ENCODE measurements at places on chromosomes 6 and 20.

GRCh38 chr6:122722746-122723145 lies 56.8 kb upstream of the FABP7 start:
- DNase-seq: no peak

GRCh38 chr6:66735106-66735890 lies 1028.3 kb upstream of the EYS start:
- DNase-seq: no peak

DNA sequence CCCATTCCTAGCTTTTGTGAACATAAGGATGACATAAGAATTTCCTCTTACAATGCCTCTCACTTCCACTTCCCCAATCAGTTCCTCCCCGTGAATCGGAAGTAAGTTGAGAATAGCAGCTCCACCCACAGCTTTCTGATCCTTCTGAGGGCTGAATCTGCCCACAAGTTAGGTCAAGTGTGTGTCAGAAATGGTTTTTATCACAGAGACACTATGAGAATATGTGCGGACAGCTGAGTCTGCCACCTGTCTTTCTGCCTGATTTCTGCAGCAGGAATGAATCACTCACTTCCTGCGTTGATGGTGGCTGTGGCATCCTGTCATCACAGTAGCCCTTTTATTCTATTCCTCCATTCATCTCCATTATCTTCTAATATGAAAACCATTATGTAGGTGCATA lies 70.2 kb downstream of the RIN2 start:
- peak; percentile 68 for DNase-seq

DNA sequence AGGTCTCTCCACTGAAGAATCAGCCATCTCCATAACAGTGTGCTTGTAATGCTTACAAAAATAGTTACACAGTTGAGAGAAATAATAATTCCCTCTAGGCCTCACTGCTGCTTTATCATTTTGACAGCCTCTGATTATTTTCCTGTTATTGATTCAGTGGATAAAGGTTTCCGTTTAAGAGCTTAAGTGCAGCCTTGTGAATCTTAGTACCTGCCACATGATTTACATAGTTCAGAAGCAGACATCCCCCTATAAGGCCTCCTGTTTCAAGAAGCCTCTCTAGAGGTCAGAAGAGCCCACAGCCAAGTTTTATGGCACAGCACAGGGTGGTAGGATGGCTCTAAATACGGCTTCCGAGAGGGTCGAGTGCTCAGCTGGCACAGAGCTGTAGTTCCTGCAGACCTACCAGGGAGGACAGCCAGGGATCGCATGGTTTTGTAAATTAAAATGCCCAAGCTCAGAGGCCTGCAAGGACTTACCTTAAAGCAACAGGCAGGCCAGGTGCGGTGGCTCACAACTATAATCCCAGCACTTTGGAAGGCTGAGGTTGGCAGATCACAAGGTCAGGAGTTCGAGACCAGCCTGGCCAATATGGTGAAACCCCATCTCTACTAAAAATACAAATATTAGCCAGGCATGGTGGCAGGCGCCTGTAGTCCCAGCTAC lies 17.6 kb upstream of the PYGB start:
- no peak for DNase-seq

DNA sequence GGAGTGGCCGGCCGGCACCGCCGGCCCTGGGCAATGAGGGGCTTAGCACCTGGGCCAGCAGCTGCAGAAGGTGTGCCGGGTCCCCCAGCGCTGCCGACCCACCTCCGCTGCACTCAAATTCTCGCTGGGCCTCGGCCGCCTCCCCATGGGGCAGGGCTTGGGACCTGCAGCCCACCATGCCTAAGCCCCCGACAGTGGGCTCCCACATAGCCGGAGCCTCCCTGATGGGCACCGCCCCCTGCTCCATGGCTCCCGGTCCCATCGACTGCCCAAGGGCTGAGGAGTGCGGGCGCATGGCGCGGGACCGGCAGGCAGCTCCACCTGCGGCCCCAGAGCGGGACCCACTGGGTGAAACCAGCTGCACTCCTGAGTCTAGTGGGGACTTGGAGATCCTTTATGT lies 13.8 kb downstream of the SPINT4 start:
- DNase-seq: no peak

DNA sequence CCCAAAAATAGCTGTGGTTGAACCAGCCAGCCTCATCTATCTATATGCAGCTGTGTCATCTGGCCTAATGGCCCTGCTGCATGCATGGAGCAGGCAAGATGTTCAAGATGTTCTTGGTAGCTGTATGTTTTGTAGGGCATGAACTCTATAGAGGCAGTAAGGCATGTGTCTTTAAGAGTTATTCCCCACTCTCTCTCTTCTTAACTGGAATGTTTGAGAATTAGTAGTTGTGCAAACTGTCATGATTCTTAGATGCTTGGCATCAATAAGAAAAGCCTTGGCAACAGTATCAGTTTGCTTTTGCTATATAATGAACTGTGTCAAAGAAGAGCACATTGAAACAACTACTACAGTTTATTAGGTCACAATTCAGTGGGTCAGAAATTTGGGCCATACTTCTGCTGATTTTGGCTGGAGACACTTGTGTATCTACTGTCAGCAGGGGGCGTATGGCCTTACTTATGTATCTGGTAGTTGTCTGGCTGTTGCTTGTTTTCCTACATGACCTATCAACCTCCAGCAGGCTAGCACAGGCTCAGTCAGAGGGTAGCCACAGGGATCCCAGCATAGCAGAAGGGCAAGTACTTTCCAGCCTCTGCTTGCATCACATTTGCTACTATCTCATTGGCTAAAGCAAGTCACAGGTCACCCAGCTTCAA lies 56.1 kb upstream of the LAMP5 start:
- no peak for DNase-seq

DNA sequence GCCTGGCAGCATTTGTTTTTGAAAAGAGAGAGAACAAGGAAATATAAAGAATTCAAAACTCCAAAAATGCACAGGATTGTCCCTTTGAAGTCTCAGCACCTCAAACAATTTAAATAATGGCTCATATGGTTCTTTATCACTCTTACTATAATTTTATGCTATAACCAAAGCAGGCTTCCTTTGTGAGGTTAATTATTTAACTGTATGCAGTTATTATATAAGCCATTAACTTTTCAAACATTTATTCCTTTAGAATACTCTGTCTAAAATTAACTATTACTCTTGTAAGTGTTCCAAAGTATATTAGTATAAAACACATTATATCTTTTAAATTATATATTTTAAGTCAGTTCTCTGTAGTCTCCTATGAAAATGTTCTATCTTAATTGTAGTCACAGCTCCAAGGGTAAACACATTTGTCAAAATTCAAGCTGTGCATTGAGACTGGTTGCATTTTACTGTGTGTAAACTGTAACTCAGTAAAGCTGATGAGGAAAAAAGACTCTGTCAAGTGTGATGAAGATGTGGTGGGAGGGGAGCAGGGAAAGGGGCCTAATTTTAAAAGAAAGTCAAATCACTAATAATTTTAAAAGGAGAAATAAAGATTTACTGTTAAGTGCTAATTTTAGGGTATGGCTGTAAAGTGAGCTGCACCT lies 20.0 kb upstream of the PLAGL1 start:
- no peak for DNase-seq

DNA sequence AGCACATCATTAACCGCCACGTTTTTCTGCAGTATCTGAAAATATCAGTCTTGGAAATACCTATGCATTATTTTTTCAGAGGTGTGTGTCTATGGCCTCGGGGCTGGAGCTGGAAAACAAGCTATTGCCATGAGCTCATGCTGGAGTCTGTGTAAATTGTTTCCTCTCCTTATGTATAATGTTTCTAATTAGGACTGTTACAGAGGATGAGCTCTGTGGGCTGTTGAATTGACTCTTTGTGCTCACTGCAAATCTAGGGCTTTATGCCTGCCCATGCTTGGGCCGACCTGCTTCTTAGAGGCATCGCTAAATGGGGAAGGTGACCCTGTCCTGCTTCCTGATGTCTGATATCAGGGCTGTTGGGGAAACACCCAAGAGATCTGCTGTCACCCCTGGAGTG lies 80.8 kb upstream of the SLC22A16 start:
- no peak for DNase-seq

DNA sequence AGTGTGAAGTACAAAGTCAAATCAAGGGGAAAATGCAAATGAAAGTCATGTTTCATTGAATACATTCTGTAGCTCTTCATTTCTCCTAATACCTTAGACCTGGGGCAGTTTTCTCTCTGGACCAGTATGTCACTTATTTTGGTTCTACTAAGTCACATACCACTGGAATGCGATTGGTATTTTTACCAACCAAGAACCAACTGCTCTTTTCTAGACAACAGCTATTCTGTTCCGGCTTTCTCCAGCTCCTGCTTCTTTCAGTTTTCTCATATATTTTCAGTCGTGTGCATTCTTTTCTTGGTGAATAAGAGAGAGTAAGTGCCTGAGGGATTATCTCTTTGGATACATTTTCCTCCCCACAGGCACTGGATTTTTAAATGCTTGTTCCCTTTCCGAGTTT lies 39.2 kb upstream of the SPACA1 start:
- no peak for DNase-seq

GRCh38 chr6:33199687-33200218 lies 712 bp downstream of the RXRB start:
- no peak for DNase-seq

GRCh38 chr6:89956182-89956581 lies 61.9 kb downstream of the GJA10 start:
- DNase-seq: no peak

GRCh38 chr6:157110607-157111006 lies 212.7 kb downstream of the TMEM242 start:
- no peak for DNase-seq

GRCh38 chr6:168179702-168180382 lies 100.8 kb upstream of the FRMD1 start:
- no peak for DNase-seq

DNA sequence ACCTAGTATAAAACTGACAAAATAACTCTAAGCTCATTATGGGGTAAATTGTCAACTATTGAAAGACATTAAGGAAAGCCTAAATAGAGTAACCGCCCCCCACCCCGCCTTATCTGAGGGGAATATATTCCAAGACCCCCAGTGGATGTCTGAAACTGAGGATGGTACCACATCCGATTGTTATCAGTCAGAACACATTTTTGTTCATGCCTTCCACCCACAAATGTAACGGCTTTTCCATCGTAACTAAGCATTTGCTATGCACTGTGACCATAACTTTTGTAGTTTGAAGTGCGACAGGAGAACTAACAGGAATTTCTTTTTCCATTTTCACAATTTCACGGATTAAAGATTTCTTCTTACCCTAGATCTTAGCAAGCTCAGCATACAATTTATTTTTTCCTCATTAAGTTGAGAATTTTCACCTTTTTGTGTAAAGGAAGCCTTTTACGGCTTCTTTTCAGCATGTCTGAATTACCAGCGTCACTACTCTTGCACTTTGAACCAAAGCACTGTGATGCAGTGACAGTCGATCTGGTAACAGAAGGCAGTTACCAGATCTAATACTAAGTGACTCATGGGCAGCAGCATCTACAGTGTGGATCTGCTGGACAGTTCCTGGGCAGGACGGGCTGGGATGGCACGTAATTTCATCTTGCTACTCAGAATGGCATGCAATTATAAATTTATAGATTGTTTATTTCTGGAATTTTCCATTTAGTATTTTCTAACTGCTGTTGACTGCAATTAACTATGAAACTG lies 11.8 kb downstream of the CFAP61 start:
- no peak for DNase-seq

GRCh38 chr20:53865901-53866793 lies 204.2 kb downstream of the BCAS1 start:
- DNase-seq: peak; percentile 38

GRCh38 chr6:105949869-105950268 lies 136.3 kb upstream of the PRDM1 start:
- DNase-seq: no peak

GRCh38 chr6:93304505-93304904 lies 114.9 kb downstream of the EPHA7 start:
- DNase-seq: no peak

- no peak for DNase-seq
These were observed 173.1 kb downstream of the HS3ST5 start for GRCh38 chr6:114169763-114170162.

GRCh38 chr20:43963872-43964791 lies 49.5 kb downstream of the TOX2 start:
- no peak for DNase-seq

DNA sequence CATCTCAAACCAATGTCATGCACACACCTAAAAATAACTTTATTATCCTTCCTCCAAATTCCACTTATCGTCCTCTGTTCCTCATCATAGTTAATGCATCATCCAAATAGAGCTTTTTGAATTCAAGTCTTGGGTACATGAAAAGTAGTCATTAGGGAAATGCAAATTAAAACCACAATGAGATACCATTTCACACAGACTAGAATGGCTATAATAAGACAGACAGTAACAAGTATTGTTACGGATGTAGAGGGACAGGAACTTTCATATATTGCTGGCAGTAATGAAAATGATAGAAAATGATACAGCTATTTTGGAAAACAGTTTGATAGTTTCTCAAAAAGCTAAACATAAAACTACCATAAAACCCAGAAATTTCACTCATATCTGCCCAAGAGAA lies 59.1 kb downstream of the FHL5 start:
- DNase-seq: no peak

GRCh38 chr20:48352042-48352441 lies 475.8 kb downstream of the PREX1 start:
- no peak for DNase-seq

DNA sequence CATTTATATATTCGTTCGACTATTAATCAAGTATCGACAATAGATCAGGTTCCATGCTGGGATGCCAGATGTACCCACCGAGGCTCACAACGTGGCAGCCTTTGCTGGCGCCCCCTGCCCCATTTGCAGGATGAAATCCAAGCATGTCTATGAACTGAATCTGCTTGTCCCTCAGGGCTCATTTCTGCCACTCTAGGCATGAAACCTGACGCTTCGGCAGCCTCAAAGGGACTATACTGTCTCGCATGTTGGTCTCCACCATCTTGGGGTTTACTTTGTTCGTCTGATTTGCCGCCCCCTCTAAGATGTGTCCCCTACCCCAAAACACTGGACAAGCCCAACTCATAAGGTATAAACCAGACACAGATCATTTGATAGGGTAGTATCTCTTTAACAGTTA lies 36.7 kb downstream of the HUS1B start:
- DNase-seq: no peak

- DNase-seq: no peak
These were observed 90.4 kb upstream of the FOXP4 start for GRCh38 chr6:41455818-41456217.
